ENCODE measurements at places on chromosomes 4 and X. TPM values are rescaled to one million over a fixed set of nuclear protein-coding genes. Genes with fewer than 3 reads are reported as not detected.

The TMPRSS11A gene
- total RNA-seq: not detected

The ZNF674 gene
- total RNA-seq: 2.2 TPM

The DCAF8L2 gene
- total RNA-seq: not detected

The SLC49A3 gene
- 15.9 TPM for total RNA-seq

The SCRG1 gene
- total RNA-seq: not detected

The RPS6KA3 gene
- total RNA-seq: 64.5 TPM

The FGB gene
- not detected for total RNA-seq

The DCAF4L1 gene
- 0.90 TPM for total RNA-seq

The NLGN4X gene
- not detected for total RNA-seq

The FAM47B gene
- not detected for total RNA-seq

The PDZD11 gene
- total RNA-seq: 28.3 TPM

The SLIT2 gene
- not detected for total RNA-seq

The IGSF1 gene
- not detected for total RNA-seq

The CXCL1 gene
- total RNA-seq: 0.78 TPM

The CLDN2 gene
- total RNA-seq: not detected

The PDCL2 gene
- total RNA-seq: not detected

The FAAH2 gene
- total RNA-seq: 0.14 TPM

Data from natural killer cell treated with Interleukin-12 subunit alpha and Interleukin-12 subunit beta and Interleukin-15 and Interleukin-18, amount 100 ng/mL, for 72 hours (primary cell).